ENCODE measurements at places on chromosomes 4 and X.

DNA sequence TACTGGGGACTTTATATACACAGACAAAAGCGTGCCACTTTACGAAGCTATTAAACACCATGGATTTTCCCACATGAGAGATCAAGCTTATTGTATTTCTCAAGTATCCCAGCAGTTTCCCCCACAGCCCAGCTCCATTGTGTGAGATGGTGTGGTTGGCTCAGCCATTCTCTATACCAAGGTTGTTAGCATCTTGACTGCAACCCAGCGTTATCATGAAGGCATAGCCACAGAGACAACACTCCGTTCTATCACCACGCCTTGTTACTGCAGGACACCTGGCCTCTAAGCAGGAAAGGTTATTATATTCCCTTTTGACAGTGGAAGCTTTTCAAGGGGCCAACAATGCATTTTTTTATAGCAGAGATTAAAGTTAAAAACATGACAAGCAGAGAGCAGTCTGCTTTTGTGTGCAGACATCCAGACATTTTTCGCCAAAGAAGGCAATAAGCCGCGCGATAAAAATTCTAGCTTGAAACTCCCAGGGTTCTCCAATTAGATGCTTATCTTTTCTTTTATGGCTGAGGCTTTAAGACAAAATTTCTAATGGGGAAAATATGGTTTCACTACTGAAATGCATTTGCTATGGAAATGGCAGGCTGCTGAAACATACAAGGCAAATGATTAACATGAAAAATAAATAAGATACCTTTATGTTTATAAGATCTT is 206.1 kb downstream of the MID1 start:
- DNase-seq, result no peak

GRCh38 chrX:22202251-22202650 is 70.5 kb upstream of the CBLL2 start:
- no peak for DNase-seq

- DNase-seq, result no peak
These were observed 770.3 kb downstream of the NLGN4X start for GRCh38 chrX:5458300-5458842.

DNA sequence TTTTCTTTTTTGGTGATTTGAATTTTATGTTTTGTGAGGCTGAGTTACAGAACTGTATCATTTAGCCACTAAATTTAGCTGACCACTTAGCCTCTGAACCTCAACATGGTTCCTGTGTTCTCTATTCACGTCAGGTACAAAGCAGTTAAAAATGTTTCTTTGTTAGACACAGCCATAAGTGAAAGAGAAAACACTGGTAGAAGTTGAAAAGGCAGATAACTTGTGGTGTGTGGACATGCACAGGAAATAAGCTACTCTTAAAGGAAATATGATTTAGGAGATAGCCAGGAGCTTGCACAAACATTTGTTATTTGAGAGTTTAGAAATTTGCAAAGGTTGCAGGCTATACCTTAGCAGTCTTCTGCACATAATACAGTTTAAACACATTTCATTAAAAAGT is 171.0 kb upstream of the RPS6KA3 start:
- DNase-seq, result no peak

- peak; percentile 65 for DNase-seq
These were observed 570 bp downstream of the WDR44 start for GRCh38 chrX:118346258-118347094.

DNA sequence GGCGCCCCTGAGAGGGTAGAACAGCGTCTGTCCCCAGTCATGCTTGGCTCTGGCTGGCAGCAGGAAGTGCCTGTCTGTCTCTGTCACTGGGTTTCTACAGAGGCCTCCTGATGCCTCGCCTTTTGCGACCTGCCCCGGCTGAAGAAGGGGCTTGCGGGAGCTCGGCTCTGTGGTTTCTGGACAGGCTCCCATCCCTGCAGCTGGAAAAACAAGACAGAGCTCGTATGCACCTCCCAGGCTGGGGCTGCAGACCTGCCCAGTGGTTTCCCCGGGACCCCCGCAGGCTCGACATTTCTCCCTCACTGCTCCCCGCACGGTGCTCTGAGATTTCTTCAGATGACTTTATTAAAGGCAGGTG is 57.0 kb upstream of the SORCS2 start:
- DNase-seq, result no peak

GRCh38 chr4:4524364-4524763 is 17.5 kb downstream of the STX18 start:
- DNase-seq, result no peak

GRCh38 chr4:181670506-181670905 is 572.7 kb upstream of the TENM3 start:
- no peak for DNase-seq

- no peak for DNase-seq
These were observed 12.7 kb downstream of the FGFBP1 start for GRCh38 chr4:15925830-15926229.

All from tibial artery (tissue), 4 donors.